ENCODE measurements at places on chromosomes 4 and X.

- DNase-seq = no peak
Measured at GRCh38 chr4:140344621-140345020, 28.8 kb upstream of the SCOC start.

DNA sequence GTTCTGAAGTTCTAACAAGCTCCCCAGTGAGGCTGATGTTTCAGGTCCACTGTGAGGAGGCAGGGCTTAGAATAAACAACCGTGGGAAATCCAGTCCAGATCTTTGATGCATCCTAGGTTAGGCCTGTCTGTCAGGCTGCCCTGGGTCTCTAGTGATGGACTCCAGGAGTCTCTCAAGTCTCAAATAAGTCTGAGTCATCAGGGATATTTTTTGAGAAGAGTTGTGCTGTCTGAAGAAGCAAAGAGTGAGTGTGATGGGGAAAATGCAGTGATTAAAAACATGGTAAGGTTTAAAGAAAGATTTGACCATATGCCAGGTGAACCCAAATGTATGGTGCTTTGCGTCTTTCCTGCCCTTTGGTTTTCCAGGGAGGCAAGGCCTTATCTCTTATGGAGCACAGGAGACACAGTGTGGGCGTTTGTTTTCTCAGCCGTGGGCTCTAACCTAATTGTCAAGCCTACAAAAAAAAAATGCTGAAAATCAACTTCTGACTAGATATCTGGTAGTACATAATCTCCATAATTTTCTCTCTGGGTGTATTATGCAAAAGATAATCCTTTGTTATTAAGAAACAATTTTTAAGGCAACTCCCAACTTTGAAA is 100.7 kb downstream of the PTTG2 start:
- DNase-seq = no peak

DNA sequence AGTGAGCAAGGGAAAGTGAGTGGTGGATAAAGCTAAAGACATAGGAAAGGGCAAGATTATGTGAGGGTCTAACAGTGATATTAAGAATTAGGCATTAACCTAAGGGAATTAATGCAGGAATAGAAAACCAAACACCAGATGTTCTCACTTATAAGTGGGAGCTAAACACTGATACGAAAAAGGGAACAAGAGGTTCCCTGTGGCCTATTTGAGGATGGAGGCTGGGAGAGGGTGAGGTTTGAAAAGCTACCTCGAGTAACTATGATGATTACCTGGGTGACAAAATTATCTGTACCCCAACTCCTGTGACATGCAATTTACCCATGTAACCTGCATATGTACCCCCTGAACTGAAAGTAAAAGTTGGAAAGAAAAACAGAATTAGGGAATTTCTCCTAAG is 79.0 kb downstream of the ANXA3 start:
- DNase-seq = no peak

DNA sequence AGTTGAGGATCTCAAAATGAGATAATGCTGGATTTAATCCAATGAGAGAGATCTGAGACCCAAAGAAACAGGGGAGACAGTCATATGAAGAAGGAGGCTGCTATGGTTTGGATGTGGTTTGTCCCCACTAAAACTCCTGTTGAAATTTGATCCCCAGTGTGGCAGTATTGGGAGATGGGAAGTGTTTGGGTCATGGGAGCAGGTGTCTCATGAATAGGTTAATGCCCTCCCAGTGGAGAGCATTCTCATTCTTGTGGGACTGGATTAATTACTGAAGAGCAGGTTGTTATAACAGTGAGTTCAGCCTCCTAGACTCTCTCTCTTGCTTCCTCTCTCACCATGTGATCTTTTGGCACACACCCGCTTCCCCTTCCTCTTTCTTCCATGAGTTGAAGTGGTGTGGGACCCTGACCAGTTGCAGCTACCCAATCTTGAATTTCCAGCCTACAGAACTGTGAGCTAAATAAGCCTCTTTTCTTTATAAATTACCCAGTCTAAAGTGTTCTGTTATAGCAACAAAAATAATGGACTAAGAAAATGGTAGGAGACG is 70.3 kb downstream of the PPEF2 start:
- DNase-seq = no peak

DNA sequence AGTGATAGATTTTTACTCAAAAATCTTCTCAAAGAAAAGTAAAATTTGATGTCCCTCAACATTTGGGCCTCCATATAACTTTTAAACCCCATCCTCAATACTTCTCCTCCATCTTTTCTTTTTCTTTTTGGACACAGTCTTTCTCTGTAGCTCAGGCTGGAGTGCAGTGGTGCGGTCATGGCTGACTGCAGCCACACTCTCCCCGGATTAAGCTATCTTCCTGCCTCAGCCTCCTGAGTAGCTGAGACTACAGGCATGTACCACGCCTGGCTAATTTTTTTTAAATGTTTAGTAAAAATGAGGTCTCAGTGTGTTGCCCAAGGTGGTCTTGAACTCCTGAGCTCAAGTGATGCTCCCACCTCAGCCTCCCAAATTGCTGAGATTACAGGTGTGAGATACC is 33.1 kb downstream of the KDM6A start:
- no peak for DNase-seq

DNA sequence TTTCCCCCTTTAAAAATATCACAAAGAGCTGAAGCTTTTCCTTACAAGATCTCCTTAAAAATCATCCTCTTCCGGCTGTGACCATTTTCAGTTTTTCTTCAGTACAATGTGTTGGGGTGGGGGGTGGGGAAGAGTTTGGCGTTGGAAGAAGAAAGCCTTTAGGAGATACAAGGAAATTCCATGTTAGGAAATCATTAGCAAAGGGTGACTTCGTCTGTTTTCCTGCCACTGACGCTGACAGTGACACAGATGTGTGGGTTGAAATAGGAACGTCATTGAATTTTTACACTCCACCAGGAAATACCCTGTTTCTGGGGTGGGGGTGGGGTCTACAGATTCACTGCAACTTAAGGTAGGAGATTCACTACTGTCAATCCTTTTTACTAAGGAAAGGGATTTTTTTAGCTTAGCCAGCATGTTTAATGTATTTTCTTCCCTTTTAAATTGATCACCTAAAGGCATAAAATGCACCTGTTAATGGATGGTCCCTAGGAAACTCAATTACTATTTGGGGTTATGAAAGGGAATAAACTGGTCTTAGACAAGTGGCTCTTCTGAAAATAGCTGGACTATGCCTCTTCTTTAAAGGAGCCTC is 3.9 kb downstream of the MAMLD1 start:
- DNase-seq = no peak

GRCh38 chr4:5974321-5974720 is 43.9 kb downstream of the C4orf50 start:
- no peak for DNase-seq

DNA sequence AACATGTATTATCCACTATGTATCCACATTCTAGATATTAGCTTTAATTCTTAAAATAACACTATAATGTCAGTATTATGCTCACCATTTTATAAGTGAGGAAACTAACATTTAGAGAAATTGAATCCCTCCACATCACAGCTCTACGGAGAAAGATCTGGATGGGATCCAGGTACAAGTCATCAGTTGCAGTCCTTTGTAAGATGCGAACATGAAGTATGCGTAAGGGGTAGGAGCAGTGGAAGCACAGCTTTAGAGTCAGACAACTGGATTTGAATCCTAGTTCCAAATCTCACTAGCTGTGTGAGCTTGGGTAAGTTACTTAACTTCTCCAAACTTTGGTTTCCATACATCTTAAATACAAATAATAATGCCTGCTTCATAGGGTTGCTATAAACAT is 162.5 kb downstream of the ATP10D start:
- DNase-seq = no peak

- no peak for DNase-seq
Measured at GRCh38 chr4:85491527-85491926, 16.6 kb downstream of the ARHGAP24 start.

GRCh38 chr4:155593793-155594192 is 72.9 kb upstream of the GUCY1A1 start:
- DNase-seq = no peak

- DNase-seq = no peak
Measured at GRCh38 chr4:6389142-6389825, 83.1 kb downstream of the PPP2R2C start.

GRCh38 chrX:14235004-14235403 is 205.3 kb upstream of the GEMIN8 start:
- no peak for DNase-seq

DNA sequence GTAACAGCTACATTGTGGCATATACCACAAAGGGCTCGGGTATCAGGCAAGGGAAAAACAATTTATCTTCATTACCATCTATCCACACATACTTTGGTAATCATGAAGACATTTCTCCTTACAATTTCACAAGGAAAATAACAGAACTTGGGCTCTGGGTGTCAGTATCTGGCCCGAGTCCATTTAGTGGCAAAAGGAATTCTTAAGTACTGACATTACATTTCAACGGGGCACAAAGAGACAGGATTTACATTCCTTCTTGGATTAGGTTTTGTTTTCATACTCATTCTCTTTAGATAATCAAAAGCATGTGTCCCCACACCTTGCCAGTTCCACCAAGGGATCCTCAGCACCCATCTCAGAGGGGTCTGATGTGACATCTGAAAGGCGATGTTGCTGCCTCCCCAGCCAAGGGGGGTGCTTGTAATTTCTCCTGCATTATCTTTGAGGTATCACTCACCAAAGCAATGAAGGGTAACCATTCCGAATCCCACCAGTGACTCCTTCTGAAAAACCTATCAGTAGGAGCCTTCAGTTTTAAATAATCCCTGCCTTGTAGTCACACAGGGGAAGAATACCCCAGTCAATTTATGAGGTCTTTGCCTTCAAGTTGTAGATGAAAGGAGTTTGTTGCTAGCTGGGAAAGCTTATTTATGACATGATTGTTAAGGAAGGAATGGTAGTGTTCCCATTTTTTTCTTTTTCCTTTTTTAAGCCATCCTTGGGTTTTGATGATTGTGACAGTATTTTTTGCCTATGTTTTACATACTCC is 118.6 kb downstream of the PALLD start:
- no peak for DNase-seq

DNA sequence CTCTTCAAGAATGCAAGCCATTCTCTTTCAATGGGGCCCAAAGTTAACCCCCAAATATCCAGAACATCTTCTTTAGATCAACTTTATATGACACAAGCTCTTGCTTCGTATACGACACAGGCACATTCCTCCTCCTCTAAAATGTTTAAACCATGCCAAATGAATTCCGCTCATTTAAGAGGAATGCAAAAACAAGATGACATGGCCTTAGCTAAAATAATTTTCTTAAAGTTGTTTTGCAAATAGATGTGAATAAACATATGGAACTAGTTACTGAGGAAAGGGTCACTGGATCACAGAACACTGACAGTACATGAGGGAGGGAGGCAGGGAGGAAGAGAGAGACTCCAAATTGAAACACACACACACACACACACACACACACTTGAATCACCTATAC is 97.4 kb downstream of the RASL11B start:
- DNase-seq = no peak

- no peak for DNase-seq
Measured at GRCh38 chr4:38223306-38223705, 263.1 kb downstream of the PTTG2 start.

- DNase-seq = no peak
Measured at GRCh38 chrX:53028678-53029077, 19.9 kb upstream of the GPR173 start.

DNA sequence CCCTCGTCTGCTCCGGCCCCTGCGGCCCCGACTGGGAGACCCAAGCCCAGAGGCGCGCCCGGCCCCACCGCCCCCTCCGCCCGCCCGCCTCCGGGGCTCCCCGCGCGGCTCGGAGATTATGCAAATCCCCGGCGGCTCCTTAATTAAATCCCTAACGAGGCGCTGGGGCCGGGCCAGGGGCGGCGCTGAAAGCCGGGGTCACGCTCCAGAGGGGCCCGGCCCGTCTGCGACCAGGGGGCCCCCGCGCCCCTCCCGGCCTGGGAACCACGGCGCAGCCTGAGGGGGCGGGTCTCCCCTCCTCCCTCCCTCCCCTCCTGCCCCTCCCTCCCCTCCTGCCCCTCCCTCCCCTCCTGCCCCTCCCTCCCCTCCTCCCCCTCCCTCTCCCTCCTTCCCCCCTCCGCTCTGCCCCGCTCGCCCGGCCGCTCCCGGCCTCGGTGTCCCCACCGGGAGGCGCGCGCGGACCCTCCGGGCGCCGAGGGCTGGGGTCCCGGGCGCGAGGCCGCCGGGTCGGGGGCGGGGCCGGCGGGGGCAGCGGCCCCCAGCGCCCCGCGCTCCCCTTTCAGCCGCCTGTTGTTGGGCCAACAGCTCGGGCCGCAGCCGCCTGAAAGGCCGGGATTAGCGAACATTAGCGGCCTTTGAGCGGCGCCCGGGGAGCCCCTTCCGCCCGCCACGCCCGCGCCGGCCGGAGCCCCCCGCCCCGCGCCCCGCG is 25.9 kb upstream of the FGFR3 start:
- DNase-seq = no peak

DNA sequence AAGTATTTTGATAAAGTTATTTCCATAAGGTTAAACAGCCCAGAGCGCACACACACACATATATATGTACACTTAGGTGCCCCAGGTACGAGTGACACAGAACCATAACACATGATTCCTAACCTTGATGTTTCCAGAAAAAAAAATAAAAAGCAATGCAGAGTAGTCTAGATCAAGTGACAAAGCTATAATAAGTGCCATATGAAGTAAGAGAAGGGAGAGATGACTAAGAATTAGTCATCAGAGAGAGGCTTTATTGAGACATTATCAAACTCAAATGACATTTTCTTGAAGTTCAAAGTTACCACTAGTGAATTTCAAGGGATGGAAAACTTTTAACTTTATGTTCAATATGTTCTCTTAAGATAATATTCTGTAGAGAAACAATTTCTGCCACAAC is 215.0 kb downstream of the HTR2C start:
- no peak for DNase-seq

DNA sequence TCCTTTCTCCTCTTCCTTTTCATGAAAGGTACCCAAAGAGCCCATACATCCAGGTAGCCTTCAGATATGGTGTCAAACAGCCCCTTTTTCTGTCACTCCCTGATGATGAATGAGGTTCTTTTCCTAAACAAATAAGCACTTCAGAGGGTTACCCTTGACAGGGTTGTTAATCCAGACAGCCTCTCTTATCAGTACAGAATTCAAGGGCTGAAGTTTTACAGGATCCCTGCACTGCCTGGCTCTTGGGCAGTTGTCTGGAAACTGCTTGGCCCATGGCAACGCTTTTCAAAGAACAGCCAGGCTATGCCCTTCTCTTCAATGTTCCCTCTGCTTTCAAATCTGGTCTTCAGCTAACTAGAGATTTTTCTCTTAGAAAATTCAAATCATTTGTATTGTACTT is 352.6 kb upstream of the FAM241A start:
- DNase-seq = no peak

- DNase-seq = no peak
Measured at GRCh38 chr4:70703619-70704214, 15.4 kb downstream of the UTP3 start.

GRCh38 chr4:175773566-175773965 is 38.5 kb downstream of the GPM6A start:
- no peak for DNase-seq

DNA sequence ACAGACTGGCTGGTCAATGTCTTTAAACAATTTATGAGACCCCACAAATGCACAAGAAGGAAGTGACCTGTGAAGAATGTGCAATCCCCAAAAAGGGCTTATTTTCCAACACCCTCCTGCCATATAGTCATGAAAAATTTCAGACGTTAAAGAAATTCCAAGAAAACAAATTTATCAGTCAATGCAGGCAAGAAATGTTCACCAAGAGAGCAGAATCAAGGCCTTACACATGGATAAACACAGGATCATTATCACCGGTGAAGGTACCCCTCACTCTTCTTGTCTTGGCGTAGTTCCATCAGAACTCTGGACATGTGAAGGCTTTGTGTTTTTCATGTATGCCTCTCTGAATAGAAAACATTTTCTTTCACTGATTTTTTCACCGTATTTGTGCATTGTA is 186.7 kb upstream of the GALNTL6 start:
- no peak for DNase-seq

All from stimulated activated CD8-positive, alpha-beta memory T cell treated with anti-CD3 and anti-CD28 coated beads, Interleukin-7, amount 100 ng/mL, for 48 hours (primary cell).